ENCODE measurements at places on chromosomes 4 and X.

DNA sequence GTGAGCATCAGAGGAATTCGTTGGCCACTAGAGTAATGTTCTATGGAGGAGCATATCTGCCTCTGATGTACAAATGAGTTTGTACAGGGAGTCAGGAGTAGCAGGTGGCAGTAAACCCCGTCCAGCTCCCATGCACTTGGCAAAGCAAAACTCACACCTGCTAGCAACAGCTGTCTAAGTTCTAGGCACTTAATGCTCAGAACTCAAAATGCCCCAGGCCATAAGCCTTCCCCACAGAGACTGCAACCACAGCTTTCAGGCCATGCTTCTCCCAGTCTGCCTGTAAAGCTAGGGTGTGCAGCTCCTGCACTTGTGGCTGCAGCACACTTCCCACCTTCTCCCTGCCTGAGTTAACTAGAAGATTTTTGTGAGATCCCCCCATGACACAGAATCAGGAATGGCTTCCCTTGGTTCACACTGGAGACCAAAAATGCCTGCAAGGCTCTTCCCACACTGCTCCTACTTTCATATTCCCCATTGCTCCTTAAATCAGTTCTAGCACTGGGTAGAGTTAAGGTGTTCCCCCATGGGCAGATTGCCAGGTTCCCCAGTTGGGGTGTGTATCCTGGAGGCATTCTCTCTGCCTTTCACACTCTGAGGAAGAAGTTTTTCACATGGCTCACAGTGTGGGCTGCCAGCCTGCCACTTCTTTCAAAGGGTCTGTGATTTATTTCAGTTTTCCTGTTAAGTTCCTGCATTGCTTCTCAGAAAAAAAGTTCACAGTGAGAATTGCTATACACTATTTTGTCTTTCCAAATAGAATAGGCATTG, 189.9 kb downstream of the STPG2 start:
- DNase-seq = no peak

DNA sequence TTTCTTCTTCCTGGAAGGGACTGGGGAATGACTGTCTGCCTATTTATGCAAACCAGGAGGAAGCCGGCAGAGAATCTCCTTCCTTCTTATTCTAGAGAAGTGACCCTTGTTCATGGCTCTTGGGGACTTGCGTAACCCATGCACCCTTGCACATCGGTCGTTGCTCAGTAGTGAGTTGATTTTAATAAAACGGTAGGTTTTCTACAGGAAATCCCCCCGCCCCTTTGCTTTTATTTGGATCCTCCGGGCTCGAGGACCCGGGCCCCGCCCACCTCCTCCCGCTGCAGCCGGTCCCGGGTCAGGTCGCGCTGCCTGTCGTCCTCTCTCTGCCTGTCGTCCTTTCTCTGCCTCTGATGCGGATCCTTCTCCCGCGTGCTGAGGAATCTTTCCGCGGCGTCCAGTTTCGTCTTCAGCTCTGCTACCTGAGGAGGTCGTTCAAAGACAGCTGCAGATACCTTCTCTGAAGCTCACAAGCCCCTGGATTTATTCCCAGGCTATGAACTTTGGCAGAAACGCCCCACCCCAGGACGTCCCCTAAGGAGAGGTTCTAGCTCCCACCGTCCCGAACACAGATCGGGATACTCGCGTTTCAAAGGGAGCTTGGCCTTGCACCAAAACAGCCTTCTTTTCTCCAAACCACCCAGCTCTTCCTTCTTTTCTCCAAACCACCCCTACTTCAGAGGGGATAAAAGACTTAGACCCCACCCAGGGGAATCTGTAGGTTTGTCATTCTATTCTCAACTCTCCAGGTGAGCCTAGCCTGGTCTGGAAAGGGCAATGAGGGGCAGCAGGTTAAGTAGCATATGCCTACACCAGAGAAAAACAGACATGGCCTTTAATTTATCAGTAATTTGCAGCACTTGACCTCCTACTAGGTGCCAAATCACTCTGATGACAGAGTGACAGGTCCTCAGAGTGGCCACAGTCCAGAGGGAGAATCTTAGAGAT, 7.0 kb downstream of the TNIP3 start:
- DNase-seq = no peak

DNA sequence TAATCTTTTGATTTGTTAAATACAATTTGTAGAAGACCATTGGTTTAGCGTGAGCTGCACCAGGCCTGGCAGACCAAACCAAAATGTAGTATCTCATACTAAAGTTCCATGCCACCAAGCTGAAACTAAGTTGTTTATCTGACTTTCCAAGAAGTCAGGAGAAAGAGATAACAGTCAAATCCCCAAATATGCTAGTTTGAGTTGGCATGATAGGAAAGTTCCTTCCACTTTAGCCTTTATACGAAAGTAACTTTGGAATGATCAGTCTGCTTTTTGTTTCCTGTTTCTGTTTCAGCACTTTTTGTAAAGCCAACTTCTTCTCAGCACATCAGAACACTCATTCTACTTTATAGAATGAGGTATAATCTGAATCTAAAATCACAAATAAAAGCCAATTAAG, 449.2 kb downstream of the GRXCR1 start:
- no peak for DNase-seq

GRCh38 chr4:139609647-139610046, 53.6 kb upstream of the SETD7 start:
- no peak for DNase-seq

- DNase-seq = no peak
Measured at GRCh38 chrX:12360986-12361598, 222.8 kb downstream of the FRMPD4 start.

GRCh38 chr4:86019906-86020305, 339.9 kb downstream of the MAPK10 start:
- no peak for DNase-seq

GRCh38 chr4:12071316-12071715, 642.6 kb upstream of the HS3ST1 start:
- no peak for DNase-seq

DNA sequence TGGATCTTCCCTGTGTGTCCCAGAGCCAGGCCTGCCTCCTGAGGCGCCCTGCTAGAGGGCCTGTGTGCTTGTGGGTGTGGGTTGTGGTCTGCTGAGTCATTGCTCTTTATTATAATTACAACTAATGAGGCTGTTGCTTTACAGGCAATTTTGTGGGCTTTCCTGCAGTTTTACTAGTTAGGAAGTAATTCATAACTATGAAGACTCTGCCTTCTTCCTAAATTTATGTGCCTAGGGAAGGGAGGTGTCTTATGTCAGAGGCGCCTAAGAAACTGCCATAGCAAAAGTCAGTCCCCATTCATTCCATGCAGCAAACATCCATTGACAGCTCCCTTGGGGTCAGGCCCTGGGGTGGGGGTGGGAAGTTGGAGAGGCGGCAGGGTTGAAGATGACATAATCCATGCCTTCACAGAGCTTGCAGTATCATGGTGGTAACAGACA, 359.2 kb downstream of the IDS start:
- no peak for DNase-seq

DNA sequence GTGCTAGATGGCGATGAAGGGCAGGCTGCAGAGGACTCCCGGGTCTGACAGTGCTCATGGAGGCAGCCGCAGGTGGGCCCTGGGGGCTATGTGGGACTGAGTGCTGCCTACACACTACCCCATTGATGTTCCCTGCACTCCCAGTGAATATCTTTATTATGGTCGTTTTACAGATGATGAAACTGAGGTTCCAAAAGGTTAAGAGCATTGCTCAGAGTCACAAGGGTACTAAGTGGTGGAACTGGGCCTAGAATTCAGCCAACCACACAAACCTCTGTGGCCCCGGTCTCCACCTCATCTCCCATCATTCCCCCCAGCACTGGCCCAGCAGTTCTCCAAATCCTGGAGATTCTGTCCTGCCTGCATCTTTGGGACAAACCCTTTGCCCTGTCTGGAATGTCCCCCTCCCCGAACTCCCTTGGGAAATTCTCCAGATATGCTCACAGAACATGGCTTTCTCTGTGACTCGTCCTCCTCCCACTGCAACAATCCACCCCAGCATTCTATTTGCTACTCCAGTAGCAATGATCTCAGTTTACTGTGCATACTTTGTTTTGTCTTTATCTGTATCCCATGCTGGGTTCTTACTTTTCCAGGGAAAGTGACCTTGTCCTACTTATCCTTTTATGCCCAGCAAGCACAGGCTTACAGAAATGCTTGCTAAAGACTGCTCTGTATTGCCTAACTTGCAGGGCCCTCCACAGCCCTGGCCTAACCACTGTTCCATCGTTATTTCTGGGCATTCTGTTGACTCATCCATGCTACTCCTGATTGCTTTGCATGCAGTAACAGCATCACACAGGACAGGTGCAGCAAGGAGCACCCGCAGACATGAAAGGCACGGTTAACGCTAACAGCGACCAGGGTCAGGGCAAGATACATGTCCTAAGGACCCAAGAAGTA, 14.0 kb downstream of the PNMA6F start:
- DNase-seq = no peak

Measured in NCI-H446 (cell line).